ENCODE measurements at places on chromosomes 7 and 10.

GRCh38 chr10:82267960-82268359 lies 393.0 kb downstream of the NRG3 start:
- no peak for DNase-seq

- no peak for DNase-seq
Observed at GRCh38 chr7:32092346-32092745, 22.1 kb upstream of the PDE1C start.

DNA sequence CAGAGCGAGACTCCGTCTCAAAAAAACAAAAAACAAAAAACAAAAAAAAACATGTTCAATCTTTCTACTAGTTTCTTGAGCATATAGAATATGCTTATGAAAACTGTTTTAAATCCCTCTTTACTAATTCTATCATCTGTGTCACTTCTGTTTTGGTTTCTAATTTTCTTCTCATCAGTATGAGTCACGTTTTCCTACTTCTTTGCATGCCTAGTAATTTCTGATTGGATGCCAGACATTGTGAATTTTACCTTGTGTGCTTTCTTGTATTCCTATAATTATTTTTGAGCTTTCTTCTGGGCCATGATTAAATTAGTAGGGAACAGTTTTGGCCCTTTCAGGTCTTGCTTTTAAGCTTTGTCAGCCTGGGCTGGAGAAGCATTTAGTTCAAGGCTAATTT lies 9.9 kb downstream of the MICU1 start:
- no peak for DNase-seq

DNA sequence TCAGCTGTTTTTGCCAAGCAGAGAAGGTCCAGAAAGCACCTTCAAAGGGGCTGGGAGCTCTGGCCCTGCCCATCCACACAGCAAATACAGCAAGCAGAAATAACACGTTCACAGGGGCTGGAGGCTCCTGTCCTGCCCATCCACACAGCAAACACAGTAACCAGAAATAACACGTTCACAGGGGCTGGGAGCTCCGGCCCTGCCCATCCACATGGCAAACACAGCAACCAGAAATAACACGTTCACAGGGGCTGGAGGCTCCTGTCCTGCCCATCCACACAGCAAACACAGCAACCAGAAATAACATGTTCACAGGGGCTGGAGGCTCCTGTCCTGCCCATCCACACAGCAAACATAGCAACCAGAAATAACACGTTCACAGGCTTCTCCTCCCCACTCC lies 558.1 kb downstream of the PTPRN2 start:
- no peak for DNase-seq

DNA sequence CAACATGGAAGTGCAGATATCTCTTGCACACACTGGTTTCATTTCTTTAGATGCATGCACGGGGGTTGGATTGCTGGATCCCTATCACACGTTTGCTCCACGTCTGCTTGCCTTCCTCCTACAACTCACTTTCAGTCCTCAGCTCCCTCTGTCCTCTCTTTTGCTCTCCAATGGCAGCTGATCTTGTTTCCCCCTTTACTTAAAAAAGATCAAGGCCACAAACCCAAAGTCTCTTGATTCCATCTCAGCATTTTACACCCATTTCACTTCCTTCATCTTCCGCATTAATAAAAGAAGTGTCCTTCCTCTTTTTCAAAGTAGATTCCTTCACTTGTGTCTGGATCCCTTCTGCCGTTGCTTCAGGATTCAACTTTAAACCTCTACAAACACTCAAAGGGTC lies 245.2 kb downstream of the DOCK4 start:
- DNase-seq = no peak

DNA sequence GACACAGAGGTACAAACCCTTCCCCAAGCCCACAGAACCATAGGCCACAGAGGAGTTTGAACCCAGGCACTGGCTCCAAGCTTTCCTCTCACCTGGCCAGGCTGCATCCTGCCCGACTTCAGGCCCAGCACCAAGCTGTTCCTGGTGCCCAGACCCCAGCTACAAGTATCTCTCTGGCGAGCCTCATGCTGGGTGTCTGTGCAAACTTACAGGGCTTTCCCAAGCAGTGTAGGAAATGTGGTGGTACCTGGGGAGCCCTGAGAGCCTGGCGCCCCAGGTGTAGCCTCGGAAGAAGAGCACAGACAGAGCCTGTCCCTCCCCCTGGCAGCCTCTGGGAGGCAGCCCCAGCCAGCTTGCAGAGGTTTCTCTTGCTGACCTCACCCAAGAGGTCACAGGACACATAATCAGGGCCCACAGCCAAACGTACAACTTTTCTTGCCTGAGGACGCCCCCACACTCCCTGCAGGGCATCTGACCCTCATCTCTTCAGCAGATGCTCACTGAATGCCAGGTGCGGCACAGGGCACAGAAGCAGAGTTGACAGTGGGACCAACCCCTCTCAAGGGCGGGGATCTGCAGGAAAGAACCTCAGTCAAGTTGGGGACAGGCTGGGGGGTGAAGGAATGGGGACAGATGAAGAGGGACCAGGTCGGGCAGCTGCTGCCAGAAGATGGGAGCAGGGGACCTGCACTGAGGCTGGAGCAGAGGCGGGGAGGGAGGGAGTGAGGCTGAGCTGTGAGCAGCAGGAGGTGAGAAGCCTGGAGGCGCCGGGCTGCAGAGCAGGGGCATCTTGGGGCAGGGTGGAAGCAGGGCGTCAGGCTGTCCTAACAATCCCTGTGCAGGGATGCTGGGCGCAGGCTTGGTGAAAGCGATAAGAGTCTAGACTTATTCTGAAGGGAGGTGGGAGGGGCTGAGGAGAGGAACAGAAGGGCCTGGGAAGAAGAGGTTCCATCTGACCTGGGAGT lies 16.3 kb upstream of the MYL7 start:
- DNase-seq = no peak

GRCh38 chr7:6387734-6388294 lies 59.9 kb downstream of the DAGLB start:
- no peak for DNase-seq

GRCh38 chr7:43639858-43640491 lies 57.1 kb downstream of the STK17A start:
- no peak for DNase-seq

DNA sequence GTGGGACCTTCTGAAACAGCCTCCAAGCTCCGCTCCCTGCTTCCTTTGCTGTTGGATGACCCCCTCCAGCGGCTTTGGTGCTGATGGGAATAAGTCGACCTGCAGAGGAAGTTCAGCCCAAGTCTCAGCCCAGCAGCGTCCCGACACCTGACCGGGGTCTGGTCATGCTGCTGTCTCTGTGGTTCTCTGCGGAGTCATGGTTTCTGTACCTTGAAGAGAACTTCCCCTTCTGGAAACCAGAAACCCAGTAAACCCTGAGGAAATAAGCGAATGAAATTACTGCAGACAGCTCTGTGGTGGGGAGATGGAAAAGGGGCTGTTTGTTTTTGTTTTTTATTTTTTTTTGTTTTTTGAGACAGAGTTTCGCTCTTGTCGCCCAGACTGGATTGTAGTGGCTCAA lies 18.3 kb upstream of the ZNF12 start:
- DNase-seq = no peak

DNA sequence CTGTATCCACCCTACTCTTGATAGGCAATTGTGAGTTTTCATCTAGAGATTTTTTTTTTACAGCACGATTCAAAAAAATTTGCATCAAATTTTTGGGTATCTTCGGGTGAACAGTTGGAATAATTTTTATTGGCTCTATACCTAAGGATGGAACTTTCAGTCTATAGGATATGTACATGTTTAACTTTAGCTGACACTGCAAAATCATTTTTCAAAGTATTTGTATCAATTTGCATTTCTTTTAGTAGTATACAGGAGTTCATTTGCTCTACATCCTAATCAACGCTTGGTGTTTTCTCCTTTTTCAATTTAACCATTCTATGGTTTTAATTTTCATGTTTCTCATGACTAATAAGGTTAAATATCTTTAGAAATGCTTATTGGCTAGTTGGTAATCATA lies 11.7 kb downstream of the MGAM2 start:
- no peak for DNase-seq

DNA sequence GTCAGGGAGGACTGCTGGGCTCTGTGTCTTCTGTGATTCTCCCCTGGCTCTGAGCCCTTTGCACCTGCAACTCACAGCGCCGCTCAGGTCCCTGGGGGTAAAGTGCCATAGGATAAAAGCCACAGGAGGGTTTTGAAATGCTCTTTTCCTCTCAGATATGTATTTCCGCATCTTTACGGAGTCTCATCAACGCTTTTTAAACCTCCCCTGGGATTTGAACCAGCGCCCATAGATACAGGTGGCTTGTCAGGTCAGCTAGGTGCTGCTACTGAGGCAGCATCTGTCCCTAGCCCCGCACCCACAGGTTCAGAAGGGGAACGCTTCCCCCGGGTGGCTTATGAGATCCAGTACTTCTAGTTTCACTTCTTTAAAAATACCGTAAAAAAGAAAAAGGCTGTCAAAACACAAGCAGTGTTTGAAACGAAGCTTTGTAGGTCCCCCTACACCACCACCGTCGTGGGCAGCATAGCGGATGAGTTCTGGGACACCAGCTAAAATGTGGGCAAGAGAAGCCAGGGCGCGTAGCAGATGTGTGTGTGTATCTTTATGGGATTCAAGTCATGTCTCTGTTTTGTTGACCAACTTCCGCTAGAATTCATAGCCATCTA lies 173.5 kb downstream of the CUX1 start:
- no peak for DNase-seq

DNA sequence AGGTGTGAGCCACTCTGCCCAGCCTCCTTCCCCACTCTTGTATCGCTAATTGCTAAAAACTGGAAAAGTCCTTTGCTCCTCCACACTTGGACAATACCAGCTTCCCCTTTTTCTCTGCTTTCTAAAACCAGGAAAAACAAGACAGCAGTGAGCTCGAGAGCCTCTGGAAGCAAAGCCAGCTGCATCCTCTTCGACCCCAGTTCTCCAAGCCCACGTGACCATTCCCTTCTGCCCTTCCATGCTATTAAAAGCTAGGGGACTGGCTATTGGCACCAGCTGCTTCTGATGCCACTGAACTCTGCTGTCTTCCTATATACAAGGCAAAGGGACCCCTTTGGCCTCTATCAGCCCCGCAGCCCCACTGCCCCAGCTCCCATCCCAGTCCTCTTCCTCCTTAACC lies 92.2 kb downstream of the SPDYE5 start:
- no peak for DNase-seq

- no peak for DNase-seq
Observed at GRCh38 chr10:80100861-80101695, 22.6 kb downstream of the TMEM254 start.

DNA sequence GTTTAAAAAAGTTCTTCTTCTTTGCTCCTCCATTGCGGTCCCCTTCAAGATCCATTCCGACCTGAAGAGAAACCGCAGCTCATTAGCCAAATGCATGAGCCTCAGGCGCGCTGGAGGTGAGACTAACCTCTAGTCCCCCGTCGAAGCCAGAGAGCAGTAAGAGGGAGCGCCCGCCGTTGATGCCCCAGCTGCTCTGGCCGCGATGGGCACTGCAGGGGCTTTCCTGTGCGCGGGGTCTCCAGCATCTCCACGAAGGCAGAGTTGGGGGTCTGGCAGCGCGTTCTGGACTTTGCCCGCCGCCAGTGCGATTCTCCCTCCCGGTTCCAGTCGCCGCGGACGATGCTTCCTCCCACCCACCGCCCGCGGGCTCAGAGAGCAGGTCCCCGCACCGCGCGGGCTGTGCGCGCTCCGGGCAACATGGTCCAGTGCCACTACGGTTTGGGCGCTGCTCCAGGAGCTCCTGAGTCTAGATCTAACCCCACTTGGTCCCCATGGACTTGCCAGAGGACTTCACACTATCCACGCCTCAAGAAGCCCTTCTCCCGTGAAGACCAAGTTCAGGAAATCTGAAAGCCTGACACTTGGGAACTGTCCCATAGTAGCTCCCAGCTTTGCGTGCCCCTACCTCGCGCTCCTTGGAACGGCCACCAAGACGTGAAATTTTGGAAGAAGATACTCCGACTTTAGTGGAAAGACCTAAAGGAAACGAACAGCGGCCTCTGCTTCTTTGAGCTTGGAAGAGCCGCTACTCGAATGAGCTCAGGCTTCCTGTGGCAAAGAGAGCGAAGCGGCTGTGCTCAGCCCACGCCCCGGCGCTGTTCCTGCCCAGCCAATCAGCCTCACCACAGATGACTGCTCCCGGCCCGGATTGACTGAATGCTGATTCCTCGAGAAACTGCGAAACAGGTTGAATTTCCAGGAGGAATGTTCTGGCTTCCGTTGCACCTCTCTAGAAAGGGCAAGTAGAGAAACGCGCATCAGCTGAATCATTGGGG lies at the start of gene ABCB1:
Gene ABCB1 (minus strand): TSS at position 755 of the 995 bp plus-strand sequence. CDS start 700 bp downstream, at position 55.
- peak; percentile 91 for DNase-seq

DNA sequence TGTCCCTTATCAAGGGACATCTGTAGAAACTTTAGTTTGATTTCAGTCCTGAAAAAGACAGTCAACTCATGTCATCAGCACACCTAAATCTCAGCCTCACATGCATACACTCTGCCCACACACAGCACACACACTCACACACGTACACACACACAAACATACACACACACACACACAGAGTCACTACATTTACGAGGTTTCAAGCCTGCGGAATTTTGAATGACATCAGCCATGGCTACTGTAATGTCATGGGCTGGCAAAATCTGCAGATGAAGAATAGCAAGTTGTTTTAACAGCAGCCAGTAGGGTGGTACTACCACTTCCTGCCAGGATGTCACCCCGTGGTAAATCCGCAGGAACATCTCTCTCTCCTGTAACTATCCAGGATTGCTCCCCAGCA lies 37.1 kb upstream of the EZH2 start:
- DNase-seq = no peak

GRCh38 chr10:24503461-24504320 lies 220.0 kb downstream of the ARHGAP21 start:
- DNase-seq = peak; percentile 73

DNA sequence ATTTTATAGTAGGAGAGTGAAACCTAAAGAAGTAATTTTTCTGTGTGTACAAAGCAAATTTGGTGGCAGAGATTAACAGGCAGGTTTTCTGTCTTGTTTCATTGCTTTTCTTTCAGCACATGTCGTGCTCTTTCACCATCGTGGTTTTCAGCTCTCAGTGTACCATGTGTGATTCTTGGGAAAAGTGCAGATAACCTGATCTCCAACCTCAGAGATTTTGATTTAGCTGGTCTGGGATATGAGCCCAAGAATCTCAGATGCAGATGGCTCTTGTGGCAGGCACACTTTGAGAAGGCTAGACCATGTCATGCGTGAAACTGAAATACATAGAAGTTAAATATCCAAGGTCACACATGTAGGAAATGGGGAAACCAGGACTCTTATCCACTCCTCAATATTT lies 317.4 kb downstream of the EXOC4 start:
- no peak for DNase-seq

GRCh38 chr7:148909568-148909967 lies 25.5 kb upstream of the EZH2 start:
- no peak for DNase-seq
